ENCODE measurements at places on chromosomes 5 and 9.

DNA sequence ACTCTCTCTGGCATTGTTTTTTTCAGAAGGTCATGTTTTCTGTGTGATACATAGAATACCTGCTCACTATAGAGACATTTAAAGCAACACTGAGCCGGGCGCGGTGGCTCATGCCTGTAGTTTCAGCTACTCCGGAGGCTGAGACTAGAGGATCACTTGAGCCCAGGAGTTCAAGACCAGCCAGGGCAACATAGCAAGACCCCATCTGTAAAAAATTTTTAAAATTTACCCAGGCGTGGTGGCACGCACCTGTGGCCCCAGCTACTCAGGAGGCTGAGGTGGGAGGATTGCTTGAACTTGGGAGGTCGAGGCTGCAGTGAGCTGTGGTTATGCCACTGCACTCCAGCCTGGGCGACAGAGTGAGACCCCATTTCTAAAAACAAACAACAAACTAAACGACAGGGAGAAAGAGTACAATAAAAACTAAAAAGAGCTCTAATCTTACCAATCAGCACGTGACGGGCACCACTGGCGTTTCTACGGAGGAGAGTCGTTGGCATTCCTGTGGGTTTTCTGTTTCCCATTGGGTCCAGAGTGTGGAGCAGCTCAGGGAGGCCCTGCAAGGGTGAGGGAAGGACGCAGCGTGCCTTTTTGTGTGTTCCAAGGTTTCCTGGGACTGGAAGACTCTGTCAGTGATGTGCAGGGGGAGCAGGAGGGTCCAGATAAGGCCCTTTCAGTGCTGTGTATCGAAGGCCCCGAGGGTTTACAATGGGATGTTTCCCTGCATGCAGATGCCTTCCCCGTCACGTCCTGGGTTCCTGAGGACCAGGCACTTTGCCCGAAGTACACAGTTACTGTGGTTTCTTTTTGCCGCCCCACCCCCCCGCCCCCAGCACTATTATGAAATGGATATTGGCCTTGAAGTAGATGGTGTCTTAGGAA, 7.2 kb upstream of the RNU6ATAC start:
- DNase-seq: peak; percentile 55

DNA sequence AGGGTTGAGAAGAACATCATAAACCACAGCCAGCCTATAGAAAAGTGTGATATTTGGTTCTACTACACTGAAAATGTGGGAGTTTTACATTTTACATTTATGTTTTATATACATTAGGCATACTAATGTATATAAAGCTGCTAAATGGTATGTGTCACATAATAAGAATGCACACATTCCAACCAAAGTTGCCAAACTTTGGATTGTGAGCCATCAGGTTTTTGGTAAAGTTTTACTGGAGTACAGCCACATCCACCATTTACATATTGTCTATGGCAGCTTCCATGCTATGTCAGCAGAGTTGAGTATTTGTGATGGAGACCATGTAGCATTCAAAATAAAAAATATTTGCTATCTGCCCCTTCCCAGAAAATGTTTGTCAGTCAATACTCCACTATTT, 23.1 kb upstream of the TARS1 start:
- no peak for DNase-seq

DNA sequence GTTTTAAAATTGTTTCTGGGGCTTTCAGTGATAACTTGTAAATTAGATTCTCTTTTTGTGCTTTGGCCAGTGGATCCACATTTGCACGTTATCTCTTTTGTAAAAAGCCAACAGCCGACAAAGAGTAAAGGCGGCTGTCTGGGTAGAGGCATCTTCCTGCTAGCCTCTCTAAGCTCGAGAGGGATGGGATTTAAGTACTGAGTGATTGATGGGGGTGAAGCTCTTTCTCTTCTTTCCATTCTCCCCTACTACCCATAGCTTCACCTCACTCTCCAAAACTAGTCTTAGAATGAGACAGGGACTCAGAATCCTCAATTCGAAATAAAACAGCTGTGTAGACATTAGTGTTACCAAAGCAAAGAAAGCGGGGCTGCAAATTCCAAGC, 3.4 kb downstream of the PBX3 start:
- no peak for DNase-seq

- no peak for DNase-seq
These were observed 1.0 kb upstream of the RABL6 start for GRCh38 chr9:136806631-136807201.

DNA sequence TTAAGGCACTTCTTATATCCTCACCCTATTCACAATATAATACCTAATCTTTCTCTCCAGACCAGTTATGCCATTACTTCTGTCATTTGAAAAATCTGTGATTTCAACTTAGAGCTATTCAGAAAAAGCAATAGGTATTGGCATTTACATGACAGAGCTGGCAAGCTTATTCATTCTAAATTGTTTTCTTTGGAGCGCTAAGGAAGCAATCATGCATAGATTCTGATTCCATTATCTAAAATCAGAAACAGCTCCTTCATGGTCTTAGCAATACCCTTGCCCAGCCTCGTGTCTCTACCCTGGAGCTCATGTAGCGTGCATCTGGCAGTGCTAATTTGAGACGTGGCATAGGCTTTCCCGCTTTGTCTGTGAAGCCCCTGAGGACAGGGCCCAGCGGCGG, 4.5 kb downstream of the SLC1A1 start:
- DNase-seq: no peak

- no peak for DNase-seq
These were observed 395.2 kb downstream of the BNC2 start for GRCh38 chr9:16475257-16475656.

DNA sequence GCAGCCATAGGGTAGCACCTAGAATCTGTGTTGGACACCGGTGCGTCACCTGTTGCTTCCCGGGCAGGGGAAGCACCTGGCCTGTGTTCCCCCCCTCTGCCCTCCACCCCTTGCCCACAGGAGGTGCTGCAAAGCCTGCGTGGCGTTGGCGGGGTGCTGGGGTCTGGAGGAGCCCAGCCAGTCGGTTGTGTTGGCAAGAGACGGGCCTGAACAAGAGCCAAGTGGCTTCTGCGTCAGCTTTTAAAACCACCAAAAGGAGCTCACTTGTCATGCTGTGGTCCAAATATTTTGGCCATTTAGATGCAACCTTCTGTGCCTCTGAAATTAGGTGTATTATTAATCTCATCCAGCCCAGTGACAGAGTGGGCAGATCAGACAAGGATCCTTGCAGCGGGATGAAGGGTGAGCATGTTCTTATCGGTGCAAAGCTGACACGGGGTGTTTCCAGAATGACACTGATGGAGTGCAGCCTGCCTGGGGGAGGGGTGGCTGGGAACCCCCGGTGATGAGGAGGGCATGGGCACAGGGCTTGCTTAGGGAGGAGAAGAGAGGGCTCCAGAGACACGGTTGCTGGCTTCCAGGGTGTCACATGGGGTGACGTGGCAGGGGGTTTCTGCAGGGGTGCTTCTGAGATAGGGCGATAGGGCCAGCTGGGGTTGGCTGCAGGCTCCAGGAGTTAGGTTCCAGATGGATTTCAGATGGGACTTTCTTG, 9.7 kb upstream of the RXRA start:
- no peak for DNase-seq

DNA sequence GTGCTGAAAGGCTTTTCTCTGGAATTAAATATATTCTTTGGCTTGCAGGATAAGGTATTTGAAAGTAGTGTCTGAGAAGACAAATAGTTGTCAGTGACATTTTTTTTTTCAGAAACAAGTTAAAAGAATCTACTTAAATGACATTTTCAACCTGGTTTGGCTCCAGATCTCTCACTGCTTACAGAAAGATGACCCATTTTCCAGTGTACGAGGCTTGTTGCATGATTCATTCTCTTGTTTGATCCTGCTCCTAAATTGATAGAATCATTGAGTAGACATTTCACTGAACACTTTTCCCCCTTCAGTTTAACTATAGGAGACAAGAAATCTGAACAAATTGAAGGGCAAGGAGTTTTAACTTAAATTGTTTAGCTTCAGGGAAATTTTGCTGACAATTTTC, 546.1 kb downstream of the ZNF608 start:
- DNase-seq: no peak

DNA sequence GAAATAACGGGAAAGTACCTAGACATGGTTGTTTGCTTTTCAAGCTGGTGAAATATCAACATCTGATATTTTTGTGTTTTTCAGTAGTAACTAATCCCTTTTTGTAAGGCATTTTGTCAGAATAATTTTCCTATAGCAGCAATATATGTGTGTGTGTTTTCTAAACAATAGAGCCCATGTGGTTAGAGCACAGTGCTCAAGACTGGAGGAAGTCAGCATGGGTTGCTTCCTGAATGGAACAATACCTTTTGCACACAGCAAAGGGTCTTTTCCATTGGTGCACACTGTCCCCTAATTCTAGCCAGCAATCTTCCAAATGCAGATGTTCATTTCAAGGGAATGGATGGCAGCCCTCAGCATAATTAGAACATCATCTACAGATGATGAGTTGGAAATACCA, 270.1 kb downstream of the AOPEP start:
- DNase-seq: no peak

- DNase-seq: peak; percentile 87
These were observed 229.8 kb downstream of the DRD1 start for GRCh38 chr5:175214152-175214551.

- no peak for DNase-seq
These were observed 35.2 kb upstream of the ADAMTS2 start for GRCh38 chr5:179380211-179381035.

DNA sequence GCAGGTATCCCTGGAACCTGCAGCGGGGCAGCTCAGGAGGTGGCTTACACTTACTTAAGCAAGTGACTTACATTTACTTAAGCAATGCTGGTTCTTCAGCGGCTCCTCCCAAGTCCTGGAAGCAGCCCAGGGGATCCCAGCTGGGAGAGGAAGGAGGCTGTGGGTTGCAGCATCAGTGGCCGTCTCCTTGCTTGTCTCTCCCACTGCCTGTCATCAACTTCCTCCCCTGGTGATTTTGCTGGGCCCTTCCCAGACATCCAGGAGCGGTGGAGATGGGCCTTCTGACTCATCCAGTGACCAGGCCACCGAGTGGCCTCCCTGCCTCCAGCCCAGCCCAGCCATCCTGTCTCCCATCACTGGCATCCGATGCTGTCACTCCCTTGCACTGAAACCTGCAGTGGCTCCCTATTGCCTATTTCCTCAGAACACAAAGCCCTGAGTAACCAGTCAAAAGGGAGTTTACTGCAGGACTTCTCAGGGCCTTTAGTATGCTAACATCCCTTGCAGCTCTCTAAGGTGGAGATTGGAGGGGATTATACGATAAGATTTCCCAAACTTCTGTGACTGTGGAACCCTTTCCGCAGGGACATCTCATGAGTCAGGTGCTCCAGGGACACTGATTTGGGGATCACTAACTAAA, 155.9 kb upstream of the PHYKPL start:
- DNase-seq: no peak

- DNase-seq: no peak
These were observed 76.4 kb upstream of the TARS1 start for GRCh38 chr5:33364406-33364805.

GRCh38 chr5:129935626-129936025, 31.4 kb downstream of the CHSY3 start:
- no peak for DNase-seq

- DNase-seq: no peak
These were observed 218.4 kb downstream of the EBF1 start for GRCh38 chr5:158881091-158881880.

DNA sequence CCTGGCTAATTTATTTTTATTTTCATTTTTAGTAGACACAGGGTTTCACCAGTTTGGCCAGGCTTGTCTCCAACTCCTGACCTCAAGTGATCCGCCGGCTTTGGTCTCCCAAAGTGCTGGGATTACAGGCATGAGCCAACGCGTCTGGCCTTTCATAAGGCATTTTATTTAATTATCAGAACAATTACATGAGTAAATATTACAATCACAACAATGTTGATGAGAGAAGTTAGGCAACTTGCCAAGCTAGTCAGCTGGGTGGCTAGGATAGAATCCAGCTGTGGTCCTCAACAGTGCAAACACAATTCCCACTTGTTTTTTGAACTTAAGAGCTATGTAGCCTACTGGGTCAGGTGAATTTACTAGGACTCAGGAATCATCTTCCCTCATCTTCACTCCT, 22.0 kb downstream of the C9orf57 start:
- no peak for DNase-seq

- DNase-seq: peak; percentile 4
These were observed 44.8 kb downstream of the PARP8 start for GRCh38 chr5:50711280-50711679.

DNA sequence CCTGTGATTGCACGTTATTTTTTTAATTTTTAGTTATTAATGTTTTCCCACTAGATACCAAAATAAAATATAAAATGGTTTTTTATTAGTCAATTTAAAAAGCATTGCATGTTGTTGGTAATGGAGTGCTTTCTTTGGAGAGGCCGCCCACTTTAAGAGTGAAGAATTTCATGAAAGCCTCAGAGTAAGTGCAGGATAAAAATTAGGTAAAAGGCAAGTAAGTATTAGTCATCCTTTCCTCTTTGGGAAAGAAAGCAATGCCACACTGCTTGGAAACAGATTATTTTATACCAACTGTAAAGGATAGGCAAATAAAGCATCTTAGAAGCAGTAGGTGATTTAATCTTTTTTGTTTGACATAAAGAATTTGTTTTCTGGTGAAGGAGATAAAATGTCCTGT, 62.9 kb downstream of the HSD17B4 start:
- no peak for DNase-seq

GRCh38 chr5:75368391-75368790, 31.4 kb downstream of the HMGCR start:
- DNase-seq: no peak

DNA sequence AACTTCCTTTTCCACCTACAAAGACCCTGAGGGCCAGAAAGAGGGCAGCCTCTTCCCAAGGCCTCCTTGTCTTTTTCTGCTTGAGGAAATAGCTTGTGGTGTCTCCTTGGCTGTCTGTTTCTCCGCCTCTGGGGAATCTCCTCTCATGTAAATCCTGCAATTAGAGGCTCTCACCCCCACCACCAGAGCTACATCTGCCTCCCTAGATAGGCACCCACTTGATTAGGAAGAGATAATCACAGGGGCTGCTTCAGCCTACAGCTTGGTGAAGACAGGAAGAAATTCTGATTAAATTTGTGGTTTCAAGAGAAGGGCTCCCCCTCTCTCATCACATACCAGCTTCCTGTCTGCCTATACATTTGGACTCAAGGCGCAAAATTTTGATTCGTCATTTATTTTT, 75.6 kb downstream of the TLR4 start:
- no peak for DNase-seq

DNA sequence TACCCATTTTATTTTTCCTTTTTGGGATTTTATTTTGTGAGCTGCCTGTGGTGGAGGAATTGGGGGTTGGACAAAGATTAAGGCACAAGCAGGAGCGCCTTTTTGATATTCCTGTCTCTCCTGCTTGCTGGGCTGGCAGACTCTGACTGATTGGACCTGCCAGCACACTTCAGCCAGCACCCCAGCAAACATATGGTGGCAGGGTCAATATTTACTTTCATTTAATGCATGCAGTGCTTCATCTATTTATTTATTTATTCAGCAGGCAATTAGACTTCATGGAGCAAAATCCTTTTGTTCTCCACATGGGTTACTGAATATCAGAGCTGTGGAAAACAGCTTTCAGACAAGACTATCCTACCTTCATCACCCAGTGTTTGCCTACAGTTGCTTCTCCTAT, 48.4 kb upstream of the EPB41L4A start:
- no peak for DNase-seq

Data from urothelium cell line (cell line).